ENCODE measurements at places on chromosomes 2 and 18.

- no peak for DNase-seq
These were observed 205.3 kb downstream of the LRP1B start for GRCh38 chr2:141925511-141925910.

DNA sequence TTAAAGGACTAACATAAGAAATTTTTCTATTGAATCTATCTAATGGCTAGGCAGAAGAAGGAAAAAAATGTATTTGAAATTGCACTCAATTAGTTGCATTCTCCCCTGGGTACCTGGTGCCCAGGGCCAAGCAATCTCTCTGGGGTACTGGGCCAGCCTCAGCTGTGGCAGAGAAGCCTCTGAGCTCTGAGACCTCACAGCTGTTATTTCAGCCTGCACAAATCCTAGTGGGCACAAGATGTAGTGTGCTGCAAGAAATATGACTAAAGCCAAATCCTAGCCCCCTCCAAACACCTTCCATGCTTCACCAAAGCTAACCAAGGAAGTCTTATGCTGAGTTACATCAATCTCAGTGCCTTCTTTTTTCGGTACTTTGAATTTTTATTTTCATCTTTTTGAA lies 478.4 kb downstream of the STK39 start:
- DNase-seq = no peak

- no peak for DNase-seq
These were observed 95.2 kb upstream of the GULP1 start for GRCh38 chr2:188196343-188197008.

- DNase-seq = no peak
These were observed 29.7 kb downstream of the SLC4A5 start for GRCh38 chr2:74313497-74313896.

GRCh38 chr2:182816866-182817265 lies 49.6 kb downstream of the FRZB start:
- no peak for DNase-seq

DNA sequence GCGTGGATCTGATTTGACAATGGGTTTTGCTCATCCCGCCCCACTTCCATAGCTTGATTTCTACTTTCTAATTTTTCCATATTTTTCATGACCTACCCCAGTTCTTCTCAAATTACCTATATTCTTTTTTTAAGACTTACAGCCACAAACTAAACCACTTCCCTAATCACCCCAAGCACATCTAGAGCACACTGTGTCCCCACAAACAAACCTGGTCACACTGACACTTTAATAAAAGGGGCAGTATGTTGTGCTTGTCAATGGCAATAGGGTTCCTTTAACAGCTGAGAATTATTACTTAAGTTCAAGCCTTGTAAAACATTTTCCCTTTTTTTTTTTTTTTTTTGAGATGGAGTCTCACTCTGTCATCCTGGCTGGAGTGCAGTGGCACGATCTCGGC lies 47.1 kb downstream of the MREG start:
- no peak for DNase-seq

DNA sequence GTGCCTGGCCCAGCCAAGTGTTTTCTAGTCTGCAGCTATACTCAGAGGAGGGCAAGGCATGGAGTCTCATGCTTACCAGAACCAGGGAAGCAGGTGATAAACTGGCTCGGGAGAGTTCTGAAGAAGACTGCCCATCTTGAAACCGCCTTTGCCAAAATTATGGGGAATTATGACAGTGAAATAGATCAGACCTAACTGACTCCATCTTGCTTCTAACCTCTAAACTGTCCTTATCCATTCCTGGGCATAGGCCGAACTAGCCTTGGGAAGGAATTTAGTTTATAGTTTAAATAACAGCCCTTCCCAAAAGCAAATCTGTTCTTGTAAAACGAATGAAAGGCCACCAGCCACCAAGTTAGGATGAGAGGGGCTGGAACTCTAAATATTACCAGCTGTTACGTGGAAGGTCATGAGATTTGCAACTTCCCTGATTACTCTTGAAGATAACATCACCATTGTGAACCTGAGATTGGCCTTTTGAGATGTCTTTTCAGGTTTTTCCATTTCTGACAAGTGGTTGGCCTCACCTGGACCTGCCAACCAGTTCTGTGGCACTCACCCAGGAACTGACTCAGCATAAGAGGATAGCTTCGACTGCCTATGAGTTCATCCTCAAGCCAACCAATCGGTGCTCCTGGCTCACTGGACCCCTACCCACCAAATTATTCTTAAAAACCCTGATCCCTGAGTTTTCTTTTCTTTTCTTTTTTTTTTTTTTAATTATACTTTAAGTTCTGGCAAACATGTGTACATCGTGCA lies 23.4 kb downstream of the CHCHD5 start:
- no peak for DNase-seq

DNA sequence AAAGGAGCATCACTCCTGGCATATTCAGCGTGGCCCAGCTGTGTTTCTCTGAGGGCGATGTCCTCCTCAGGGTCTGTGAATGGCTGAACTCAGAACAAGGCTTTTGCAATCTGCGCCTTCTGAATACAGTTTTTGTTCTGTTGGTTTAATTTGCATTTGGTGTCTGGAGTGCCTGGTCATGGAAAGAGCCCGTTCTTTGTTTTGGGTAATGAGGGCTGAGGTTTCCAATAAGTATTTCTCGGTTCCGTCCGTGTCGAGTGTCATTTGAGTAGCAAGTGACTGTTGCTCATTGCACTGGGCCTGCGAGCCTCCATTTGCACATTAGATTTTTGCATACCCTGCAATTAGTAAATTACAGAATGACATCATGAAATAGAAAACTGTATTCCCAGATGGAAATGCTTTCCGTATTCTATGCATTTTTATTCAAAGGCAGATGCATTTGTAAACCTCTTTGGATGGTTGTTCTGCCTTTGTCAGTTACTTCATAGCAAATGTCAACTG lies 57.3 kb downstream of the NEDD4L start:
- no peak for DNase-seq

GRCh38 chr18:26089293-26090129 lies 902 bp downstream of the SS18 start:
- DNase-seq = peak; percentile 10
